ENCODE measurements at places on chromosomes 7 and 10.

- DNase-seq = no peak
Measured at GRCh38 chr10:122490268-122490667, 28.9 kb downstream of the HTRA1 start.

- no peak for DNase-seq
Measured at GRCh38 chr7:44621034-44621749, 14.8 kb downstream of the OGDH start.

DNA sequence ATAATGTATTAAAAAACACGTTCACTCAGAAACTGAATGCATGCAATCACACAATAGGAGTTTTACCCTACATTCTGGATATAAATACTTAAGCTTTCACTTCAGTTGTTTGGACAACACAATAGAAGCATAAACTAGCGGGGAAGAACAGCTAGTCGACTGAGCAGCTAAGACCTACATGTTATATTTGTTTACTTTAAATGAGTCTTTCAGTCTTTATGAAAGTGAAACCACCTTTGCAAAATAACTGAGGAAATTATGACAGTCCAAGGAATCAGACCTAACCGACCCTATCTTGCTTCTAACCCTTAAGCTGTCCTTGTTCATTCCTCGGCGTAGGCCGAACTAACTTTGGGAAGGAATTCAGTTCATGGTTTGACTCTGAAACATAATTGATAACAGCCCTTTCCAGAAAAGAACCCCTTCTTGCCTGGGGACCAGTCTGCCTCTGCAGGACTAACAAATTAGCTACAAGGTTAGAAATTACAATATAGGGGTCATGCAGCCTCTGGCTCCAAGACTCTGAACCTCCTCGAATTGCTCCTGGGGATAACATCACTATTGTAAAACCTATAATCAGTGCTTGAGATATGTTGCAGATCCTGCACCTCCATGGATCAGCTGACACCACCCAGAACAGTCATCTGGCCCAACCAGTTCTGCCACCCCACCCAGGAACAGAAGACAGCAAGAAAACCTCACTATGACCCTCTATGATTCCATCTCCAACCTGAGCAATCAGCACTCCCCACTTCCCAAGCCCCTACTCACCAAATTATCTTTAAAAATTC lies 185.1 kb upstream of the KLF6 start:
- no peak for DNase-seq

- no peak for DNase-seq
Measured at GRCh38 chr7:132519936-132520335, 56.3 kb downstream of the PLXNA4 start.

- no peak for DNase-seq
Measured at GRCh38 chr10:27153329-27153728, 855 bp downstream of the YME1L1 start.

GRCh38 chr10:133527771-133528271 lies 658 bp downstream of the CYP2E1 start:
- DNase-seq = no peak

Data from stimulated activated CD8-positive, alpha-beta memory T cell treated with anti-CD3 and anti-CD28 coated beads, Interleukin-4, amount 100 ng/mL, for 24 hours (primary cell).